Dermis microvascular lymphatic vessel endothelial cell (primary cell): ENCODE measurements at places on chromosomes 6 and 20. TPM values are rescaled to one million over a fixed set of nuclear protein-coding genes. Genes with fewer than 3 reads are reported as not detected.

DNAH8 gene
- total RNA-seq: not detected in 2 replicates

TOX2 gene
- total RNA-seq: 0.77 and 1.0 TPM in 2 replicates

PDCD2 gene
- 47.9 and 59.8 TPM in 2 replicates for total RNA-seq

LST1 gene
- total RNA-seq: 0.51 TPM in 1 of 2 replicates, not detected in the other

NRN1 gene
- 28.1 and 34.0 TPM in 2 replicates for total RNA-seq

TBXT gene
- total RNA-seq: not detected in 2 replicates

GPR63 gene
- total RNA-seq: under 0.01 TPM in 2 replicates

PTK6 gene
- total RNA-seq: under 0.01 TPM in 2 replicates

RBBP8NL gene
- not detected in 2 replicates for total RNA-seq

CST2 gene
- not detected in 2 replicates for total RNA-seq
